Testis (tissue), 5 donors: ENCODE measurements at places on chromosomes 13 and 19. TPM values are rescaled to one million over a fixed set of nuclear protein-coding genes. Genes with fewer than 3 reads are reported as not detected.

DNA sequence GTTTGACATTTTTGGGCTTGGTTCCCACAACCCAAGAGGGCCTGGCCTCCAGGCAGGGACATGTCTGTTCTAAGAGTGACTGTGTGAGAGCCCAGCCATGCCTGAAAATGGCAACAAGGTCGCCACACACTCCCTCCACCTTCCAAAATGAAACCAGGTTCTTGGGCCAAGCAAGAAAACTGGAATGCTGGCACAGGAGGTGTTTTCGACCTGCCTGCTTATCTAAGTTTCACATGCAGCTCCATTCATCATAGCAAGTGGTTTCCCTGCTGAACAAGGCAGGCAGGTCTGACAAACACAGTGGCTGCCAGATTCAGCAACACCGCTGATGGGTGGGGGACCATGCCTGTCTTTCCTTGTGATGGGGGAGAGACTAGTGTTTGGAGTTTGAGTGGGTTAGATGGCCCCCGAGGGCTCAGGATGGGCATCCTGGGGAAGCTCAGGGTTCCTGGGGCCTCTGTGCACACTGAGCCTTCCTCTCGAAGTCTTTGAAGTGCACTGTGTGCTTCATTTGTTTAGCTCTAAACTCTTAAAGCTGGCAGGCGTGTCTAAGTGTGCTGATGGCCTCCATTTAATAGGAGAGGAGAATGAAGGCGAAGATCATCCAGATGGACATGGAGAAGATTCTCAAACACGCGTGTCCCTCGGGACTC lies 17.9 kb upstream of the GAS6 start:
- H3K27ac ChIP-seq: no peak overlapping the region
- H3K27me3 ChIP-seq: no peaks in the 10 kb centered on the region
- no peak overlapping the region for H3K4me3 ChIP-seq
- peaks cover 21% of the 10 kb centered on the region for H3K4me1 ChIP-seq

DNA sequence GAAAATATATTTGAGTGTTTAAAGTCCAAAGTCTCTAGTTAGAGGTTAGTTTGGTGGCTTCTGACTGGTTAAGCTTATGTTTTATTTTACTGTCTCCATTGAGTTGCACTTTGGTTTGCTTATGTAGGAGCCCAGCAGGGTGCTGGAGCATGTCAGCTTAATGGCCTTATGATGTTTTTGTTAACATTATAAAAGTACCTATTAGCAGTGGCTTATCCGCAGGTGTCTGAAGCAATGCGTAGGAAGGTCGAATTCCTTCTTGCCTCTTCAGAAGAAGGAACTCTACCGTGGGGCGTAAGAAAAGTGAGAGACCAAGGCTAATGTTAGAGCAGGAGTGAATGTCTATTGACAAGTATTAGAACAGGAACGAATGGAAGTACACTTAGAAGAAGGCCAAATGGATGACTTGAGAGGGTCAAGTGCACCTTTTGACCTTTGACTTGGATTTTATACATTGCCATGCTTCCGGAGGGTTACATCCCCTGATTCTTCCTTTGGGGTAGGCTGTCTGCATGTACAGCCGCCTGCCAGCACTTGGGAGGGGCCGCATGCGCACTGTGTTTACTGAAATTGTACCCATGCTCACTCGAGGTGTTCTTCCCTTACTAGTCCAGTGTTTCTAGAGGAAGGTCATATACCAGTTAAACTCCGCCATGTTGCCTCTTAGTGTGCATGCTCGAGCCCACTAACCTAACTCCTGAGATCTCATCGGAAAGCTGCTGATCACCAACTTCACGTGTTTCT lies 793.9 kb upstream of the PCDH9 start:
- no peaks in the 10 kb centered on the region for H3K27me3 ChIP-seq
- H3K27ac ChIP-seq: no peak overlapping the region
- DNase-seq: peak; percentile 38
- H3K4me1 ChIP-seq: no peaks in the 10 kb centered on the region
- H3K4me3 ChIP-seq: no peak overlapping the region

KLK3 gene
- 0.63 TPM for total RNA-seq

ZIK1 gene
- 21.7 TPM for total RNA-seq

- no peak for DNase-seq
- H3K4me1 ChIP-seq: peaks cover 13% of the 10 kb centered on the region
- no peak overlapping the region for H3K27ac ChIP-seq
- H3K27me3 ChIP-seq: no peaks in the 10 kb centered on the region
Observed at GRCh38 chr13:73767747-73768315, 366.4 kb downstream of the KLF12 start.

DNA sequence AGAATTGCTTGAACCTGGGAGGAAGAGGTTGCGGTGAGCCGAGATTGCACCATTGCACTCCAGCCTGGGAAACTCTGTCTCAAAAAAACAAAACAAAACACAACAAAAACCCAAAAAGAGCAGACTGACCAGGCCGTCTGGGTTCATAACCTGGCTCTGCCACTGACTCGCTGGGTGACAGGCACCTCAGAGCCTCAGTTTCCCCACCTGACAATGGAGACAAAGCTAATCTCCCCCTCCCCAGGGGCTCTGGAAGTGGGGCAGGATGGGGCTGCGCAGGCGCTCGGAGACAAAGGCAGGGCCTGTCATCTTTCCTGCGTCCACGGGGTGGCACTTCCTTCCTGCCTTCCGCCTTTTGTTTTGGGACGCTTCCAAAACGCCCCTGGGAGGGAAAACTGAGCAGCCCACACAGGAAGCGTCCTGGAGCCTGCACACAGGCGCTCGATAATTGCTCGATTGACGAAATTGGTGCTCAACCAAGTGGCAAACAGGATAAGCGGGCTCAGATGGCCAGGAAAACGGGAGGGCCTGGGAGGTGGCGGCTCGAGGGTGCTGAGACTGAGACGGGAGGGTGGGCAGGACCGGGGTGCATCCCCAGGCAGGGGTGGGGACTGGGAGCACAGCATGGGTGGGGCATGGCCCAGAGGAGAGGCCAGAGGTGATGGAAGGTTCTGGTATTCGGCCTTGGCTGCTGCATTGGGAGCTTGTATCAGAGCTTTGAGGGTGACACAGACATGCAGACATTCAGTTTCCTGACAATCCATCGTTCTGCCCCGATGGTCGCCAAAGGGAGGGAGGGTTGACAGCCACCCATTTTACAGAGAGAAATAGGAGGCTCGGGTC lies 17.8 kb downstream of the SPC24 start:
- H3K27ac ChIP-seq: peak overlapping the region; percentile 61
- no peak overlapping the region for H3K4me3 ChIP-seq
- H3K27me3 ChIP-seq: no peaks in the 10 kb centered on the region
- peak; percentile 84 for DNase-seq

PPM1N gene
- 2.3 TPM for total RNA-seq

TEX26 gene
- total RNA-seq: 5.5 TPM

ZNF738 gene
- 23.5 TPM for total RNA-seq

DNA sequence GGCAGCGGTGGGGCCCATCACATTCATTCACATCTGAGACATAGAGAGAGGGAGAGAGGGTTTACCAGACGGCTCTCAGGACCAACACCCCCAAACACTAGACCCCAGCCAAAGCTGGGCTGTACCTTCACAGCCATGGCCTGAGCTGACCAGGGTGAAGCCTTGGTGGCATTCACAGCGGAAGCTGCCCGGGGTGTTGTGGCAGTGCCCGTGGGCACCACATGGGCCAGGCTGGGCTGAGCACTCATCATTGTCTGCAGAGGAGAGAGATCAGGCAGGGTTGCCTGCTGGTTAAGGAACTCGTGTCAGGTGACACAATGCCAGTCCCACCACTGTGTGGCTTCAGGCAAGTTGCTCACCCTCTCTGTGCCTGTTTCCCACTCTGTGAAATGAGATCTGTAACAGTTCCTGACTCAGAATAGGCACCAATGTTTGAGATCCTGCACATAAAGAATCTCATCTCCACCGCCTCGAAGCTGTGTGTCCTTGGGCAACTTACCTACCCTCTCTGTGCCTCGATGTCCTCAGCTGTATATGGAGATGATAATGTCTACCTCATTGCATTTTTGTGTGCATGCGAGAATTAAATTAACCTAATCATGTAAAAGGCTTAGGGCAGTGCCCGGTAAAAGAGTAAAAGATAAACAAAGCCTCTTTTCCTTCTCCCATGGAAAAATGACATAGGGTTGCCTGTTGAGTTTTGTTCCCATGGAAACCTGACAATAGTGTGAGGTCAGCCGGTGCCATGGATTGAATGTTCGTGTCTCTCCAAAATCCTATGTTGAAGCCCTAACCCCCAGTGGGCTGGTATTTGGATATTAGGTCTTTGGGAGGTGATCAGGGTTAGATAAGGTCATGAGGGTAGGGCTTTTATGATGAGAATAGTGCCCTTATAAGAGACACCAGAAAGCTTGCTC lies 22.9 kb downstream of the CCL25 start:
- H3K4me3 ChIP-seq: no peak overlapping the region
- no peaks in the 10 kb centered on the region for H3K4me1 ChIP-seq
- no peaks in the 10 kb centered on the region for H3K36me3 ChIP-seq
- DNase-seq: no peak

PCDH9 gene
- 3.5 TPM for total RNA-seq

CYP4F12 gene
- total RNA-seq: 7.2 TPM

DNA sequence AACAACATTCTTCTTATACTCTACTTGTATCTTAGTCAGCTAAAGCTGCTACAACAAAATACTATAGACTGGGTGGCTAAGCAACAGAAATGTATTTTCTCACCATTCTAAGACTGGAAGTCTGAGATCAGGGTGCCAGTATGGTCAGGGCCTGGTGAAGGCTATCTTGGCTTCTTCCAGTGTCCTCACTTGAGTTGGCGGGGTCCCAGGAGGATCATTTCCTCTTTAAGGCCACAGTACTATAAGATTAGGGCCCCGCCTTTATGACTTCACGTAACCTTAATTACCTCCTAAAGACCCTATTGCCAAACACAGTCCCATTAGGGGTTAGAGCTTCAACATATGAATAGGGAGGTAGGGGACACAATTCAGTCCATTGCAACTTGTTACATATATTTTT lies 30.7 kb upstream of the DOCK9 start:
- DNase-seq: no peak
- H3K36me3 ChIP-seq: no peaks in the 10 kb centered on the region
- no peaks in the 10 kb centered on the region for H3K27me3 ChIP-seq
- H3K27ac ChIP-seq: no peak overlapping the region

GRCh38 chr19:37872383-37872782 lies 34.0 kb downstream of the WDR87 start:
- no peak for DNase-seq
- no peaks in the 10 kb centered on the region for H3K27me3 ChIP-seq
- no peak overlapping the region for H3K27ac ChIP-seq
- H3K36me3 ChIP-seq: no peaks in the 10 kb centered on the region
- no peak overlapping the region for H3K4me3 ChIP-seq

PPFIA3 gene
- total RNA-seq: 9.2 TPM

ZNF540 gene
- total RNA-seq: 3.2 TPM

ZNF382 gene
- total RNA-seq: 26.8 TPM

- DNase-seq: peak; percentile 43
- H3K27me3 ChIP-seq: no peaks in the 10 kb centered on the region
- peaks cover 6% of the 10 kb centered on the region for H3K4me1 ChIP-seq
- peak overlapping the region; percentile 65 for H3K27ac ChIP-seq
Observed at GRCh38 chr19:44050740-44051649, 841 bp upstream of the ZNF223 start.
